Renal pelvis (tissue), 12 donors: ENCODE measurements at places on chromosomes 2 and 18. TPM values are rescaled to one million over a fixed set of nuclear protein-coding genes. Genes with fewer than 3 reads are reported as not detected.

DNA sequence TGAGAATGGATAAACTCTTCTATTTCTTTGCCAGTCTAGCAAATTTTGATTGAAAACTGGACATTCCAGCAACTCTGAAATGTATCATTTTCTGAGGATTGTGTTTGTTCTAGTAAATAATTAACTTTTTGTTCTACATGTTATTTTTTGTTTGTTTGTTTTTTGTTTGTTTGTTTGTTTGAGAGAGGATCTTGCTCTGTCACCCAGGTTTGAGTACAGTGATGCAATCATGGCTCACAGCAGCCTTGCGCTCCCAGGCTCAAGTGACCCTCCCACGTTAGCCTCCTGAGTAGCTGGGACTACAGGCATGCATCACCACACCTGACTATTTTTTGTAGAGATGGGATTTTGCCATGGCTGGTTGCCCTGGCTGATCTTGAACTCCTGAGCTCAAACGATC lies 65.2 kb upstream of the BARD1 start:
- no peak for DNase-seq

DNA sequence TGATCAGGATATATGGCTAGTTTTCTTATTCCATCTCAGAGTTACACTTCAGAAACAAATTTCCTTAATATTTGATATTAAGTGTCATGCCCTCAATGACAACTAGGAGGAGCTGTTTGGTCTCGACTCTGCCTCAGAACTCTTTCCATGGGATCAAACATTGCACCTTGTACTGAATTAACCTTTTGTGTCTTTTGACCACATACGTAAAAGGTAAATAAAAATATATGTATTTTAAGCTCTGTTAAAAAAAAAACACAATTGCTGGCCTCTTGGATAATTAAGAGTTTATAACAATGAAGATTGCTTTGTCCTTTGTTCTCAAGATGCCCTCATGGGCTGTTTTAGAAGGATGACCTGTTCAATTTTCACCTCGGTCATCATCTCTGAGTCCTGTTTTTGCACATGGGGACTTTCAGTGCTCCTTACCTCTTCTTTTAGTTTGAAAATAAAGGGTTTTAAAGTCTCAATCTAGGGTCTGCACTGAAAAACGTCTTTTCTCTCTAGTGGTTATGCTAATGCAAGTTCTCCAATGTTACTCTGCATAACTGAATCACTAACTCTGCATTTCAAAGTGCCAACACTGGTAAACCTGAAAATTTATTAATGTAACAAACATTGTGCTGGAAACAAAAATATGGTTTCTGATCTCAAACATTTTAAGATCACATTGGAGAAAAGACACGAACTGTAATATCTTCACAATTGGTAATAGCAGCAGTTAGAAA lies 18.8 kb upstream of the FN1 start:
- DNase-seq, result no peak

DNA sequence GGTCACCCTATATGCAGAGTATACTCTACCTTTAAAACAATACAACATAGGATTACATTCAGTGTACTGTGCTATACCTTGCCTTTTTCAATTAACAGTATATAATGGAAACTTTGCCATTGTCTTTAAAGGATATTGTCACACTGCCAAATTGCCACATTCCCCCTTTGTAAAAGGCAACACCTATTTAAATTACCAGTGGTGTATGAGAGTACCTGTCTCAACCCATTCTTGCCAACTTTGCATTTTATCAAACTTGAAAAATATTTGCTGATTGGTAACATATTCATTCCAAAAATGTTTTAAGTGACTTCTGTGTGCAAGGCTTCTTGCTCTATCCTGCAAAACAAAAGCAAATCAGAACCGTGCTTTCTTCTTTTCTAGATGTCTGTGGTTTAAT lies 92.9 kb downstream of the FMNL2 start:
- DNase-seq, result no peak

DNA sequence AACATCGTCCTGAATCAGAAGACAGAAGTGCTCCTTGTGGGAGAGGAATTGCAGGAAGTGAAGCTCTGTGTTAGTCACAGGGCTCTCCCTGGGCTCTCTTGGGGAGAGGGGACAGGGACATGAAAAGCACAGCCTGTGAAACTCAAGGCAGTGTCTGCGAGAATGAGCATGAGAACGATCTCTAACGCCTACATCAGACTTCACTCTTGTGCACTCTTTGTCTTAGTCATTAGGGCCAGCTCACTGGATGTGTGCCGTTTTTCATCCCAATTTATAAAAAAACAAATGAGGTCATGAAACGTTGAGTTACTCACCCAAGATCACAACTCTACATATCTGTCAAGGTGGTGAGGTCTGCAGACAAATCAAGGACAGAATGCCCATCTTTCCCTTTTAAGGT lies 27.0 kb upstream of the TWIST2 start:
- no peak for DNase-seq

- no peak for DNase-seq
Measured at GRCh38 chr2:119929537-119929936, 83.3 kb upstream of the EPB41L5 start.

GRCh38 chr2:239881031-239881471 lies 144.1 kb downstream of the NDUFA10 start:
- no peak for DNase-seq

GRCh38 chr2:171592036-171592555 lies 69.8 kb downstream of the CYBRD1 start:
- DNase-seq, result no peak

GRCh38 chr2:8598295-8599165 lies 83.3 kb upstream of the ID2 start:
- no peak for DNase-seq

- DNase-seq, result peak; percentile 60
Measured at GRCh38 chr18:45449418-45450227, 165.7 kb upstream of the SLC14A2 start.

DNA sequence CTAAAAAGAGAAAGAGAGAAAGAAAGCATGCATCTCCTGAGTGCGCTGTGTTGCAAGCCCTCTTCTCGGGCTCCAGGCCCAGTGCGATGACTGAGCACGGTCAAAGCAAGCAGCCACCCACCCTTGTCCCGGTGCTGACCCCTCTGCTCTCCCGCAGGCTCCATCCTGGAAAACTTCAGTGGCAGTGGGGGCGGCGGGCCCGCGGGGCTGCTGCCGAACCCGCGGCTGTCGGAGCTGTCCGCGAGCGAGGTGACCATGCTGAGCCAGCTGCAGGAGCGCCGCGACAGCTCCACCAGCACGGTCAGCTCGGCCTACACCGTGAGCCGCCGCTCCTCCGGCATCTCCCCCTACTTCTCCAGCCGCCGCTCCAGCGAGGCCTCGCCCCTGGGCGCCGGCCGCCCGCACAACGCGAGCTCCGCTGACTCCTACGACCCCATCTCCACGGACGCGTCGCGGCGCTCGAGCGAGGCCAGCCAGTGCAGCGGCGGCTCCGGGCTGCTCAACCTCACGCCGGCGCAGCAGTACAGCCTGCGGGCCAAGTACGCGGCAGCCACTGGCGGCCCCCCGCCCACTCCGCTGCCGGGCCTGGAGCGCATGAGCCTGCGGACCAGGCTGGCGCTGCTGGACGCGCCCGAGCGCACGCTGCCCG lies 252.5 kb downstream of the GLI2 start:
- no peak for DNase-seq

- DNase-seq, result peak; percentile 28
Measured at GRCh38 chr2:192978395-192978794, 783.7 kb upstream of the TMEFF2 start.

DNA sequence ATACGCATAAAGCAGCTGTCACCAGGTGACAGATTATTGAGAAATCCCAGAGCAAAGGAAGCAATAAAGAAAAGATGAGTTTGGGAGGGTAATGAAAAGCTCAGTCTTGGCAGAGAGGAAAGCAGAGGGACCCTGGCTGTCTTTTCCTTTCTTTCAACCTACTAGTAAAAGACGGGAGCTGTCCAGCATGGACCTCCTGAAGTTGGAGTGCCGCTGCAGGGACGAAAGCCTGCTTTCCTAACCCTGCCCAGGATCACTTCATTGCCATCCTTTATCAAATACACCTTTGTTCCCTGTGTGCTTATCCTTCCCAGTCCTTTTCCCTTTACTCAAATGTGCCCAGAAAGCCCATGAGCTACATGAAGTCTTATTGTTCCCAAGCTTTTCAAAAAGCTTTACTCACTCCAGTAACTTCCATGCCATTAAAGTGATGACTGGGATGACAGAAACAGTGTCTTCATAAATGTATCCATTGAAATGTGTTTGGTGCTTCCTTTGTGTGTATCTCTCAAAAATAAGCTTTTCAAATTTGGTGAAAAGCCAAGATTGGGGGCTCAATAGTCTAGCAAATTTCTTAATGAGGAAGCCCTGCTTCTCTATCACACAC lies 3.7 kb upstream of the SPR start:
- DNase-seq, result peak; percentile 68

GRCh38 chr18:48230467-48231113 lies 178.6 kb downstream of the ZBTB7C start:
- DNase-seq, result peak; percentile 31

GRCh38 chr2:148552675-148553331 lies 91.7 kb upstream of the EPC2 start:
- no peak for DNase-seq

- DNase-seq, result no peak
Measured at GRCh38 chr2:119826370-119826961, 66.7 kb downstream of the PTPN4 start.

GRCh38 chr2:30433541-30434299 lies 13.3 kb upstream of the LCLAT1 start:
- no peak for DNase-seq

DNA sequence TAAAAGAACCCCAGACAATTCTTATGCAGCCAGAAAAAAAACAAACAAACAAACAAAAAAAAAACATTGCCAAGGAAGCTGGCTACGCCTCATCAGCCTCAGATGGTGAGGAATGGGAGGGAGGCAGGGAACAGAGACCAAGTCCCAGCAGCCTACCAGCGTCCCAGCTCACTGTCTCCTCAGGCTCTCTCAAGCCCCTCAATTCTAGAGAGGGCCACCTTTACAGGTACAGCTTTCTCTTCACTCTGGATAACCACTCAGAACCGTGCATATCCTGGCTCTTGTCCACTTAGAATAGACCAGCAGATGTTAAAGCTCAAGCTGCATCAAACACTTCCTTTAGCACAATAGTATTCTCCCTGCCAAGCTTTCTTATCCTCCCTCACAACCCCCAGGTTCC lies 263.1 kb upstream of the CHAC2 start:
- DNase-seq, result no peak

DNA sequence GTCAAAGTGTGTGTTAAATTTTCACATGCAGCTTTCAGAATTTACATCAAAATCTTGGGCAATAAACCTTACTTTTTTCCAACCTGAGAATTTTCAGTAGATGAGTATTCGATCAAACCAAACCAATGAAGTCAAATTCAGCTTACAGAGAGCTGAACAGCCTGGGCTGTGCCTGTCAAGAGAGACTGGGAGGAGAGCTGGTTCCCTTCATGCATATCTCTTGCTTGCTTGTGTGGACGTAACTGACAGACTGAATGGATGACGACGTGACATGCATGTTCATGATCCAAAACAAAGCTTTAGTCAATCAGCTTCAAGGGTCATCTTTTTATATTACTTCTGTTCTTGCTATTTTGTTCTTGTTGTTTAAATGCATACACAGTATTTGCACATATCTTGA lies 145.2 kb downstream of the GALNT3 start:
- DNase-seq, result no peak

- DNase-seq, result no peak
Measured at GRCh38 chr2:197209246-197209645, 101.3 kb downstream of the ANKRD44 start.

DNA sequence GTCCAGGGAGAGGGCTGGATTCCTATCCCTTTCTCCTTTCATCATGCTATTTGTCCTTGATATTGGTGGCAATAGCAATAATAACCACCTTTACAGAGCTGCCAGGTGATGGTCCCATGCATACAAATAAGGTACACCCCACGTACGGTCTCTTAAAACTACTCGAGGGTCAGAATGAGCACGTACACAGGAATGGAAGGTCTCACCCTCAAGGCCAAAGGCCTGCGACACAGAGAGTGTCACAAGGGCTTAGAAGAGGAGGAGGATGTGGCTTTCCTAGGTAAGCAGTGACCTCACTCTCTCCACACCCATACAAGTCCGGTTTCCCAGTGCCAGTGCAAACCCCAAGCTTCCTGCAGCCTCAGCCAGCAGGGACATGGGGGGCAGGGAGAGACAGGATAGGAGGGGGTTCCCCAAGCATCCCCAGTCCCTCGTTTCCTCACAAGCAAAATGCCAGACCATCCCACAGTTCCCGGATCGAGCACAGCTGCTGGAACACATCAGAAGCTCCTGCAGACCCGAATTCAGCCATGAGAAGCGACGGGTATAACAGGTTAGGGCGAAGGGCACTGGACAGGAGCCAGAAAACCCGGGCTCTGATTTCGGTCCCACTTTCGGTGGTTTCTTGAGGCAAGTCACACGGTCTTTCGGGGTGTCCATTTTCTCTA lies 49.2 kb downstream of the PLB1 start:
- no peak for DNase-seq

DNA sequence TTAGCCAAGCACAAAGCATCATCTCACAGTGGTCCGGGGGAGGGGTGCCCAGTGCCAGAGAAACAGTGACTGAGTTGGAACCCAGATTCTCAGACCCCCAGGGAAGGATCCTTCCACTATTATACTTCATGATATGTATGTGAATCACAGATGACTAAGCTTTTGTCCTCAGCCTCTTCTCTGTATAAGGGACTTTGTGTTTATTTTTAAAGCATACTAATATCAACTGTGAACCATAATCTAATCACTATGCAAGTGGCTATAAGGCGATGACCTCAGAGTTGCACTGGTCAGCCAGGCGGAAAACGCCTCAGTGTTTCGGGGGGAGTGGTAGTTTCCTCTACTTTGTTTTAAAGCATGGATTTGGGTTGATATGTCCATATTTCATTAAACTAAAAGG lies 160.4 kb upstream of the TMEM200C start:
- DNase-seq, result no peak

DNA sequence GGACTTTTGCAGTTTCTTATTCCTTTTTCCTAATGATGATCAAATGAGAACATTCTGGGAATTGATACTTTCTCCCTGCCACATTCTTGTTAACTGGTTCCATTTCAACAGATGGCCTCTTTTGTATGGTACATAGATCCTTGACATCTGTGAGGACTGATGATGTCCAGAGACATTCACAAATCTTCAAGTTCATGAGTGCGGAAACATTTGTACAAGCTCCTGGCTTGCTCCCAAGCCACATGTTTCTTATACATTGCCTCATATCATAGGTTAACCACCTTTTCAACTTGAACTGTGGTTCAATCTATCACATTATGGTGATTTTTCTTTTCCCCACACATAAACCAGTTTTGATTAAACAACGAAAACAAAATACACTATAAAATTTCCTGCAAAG lies 267.3 kb downstream of the CLIP4 start:
- DNase-seq, result no peak

- no peak for DNase-seq
Measured at GRCh38 chr2:45622336-45623075, 11.4 kb upstream of the SRBD1 start.

The ABHD1 gene
- polyA plus RNA-seq, result 2.5 TPM

The SLC9A4 gene
- 6.7 TPM for polyA plus RNA-seq

The SPDYA gene
- polyA plus RNA-seq, result 3.7 TPM

The CENPO gene
- 17.8 TPM for polyA plus RNA-seq

The KCNJ13 gene
- polyA plus RNA-seq, result 3.3 TPM

The PJVK gene
- polyA plus RNA-seq, result 9.1 TPM

The CYP1B1 gene
- 99.3 TPM for polyA plus RNA-seq

The PARD3B gene
- polyA plus RNA-seq, result 37.3 TPM

The ADGRF3 gene
- 3.7 TPM for polyA plus RNA-seq

The IGFBP2 gene
- polyA plus RNA-seq, result 243 TPM

The PLEKHA3 gene
- 27.5 TPM for polyA plus RNA-seq

The GNAL gene
- 3.7 TPM for polyA plus RNA-seq

The DYNAP gene
- polyA plus RNA-seq, result not detected

The OXER1 gene
- 12.8 TPM for polyA plus RNA-seq

The LRRC30 gene
- 0.11 TPM for polyA plus RNA-seq
